ENCODE measurements at places on chromosomes 16 and 17.

- DNase-seq: no peak
These were observed 195.9 kb upstream of the CHMP6 start for GRCh38 chr17:80795754-80796153.

- no peak for DNase-seq
These were observed 2.5 kb downstream of the TBX21 start for GRCh38 chr17:47735536-47736011.

DNA sequence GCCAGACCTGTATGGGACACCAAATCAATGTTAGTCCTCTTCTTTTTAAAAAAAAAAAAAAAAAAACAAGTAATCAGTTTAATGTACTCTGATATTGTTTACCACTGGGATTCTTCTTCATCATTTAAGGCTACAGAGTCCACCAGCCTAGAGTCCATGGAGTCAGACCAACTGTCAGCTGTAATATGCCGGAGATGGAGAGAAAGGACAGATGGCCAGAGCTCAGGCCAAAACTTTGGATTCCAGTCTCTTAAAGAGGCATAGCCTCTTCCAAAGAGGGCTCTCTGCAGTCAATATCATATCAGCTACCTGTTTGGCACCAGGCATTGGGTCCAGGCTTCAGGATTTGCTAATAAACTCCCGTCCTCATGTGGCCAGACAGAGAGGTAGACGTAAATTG is 469.6 kb upstream of the HSBP1 start:
- no peak for DNase-seq

DNA sequence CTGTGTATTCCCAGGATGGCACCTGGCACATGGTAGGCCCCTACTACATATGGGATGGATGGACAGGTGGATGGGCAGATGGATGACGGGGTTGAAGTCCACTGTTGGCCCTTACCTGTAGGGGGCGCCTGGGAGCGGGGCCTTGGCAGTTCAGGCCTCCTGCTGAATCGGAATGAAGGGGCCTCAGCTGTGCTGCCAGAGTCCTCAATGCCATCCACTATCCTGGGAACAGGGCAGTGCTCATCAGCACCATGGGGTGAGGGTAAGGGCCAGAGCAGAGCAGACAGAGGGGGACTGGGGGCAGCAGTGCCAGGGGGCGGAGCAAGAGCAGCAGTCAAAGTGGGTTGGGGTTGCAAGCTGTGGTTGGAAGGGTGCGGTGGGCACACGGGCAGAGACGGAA is 8.3 kb upstream of the RAB5C start:
- no peak for DNase-seq

GRCh38 chr16:83510906-83511305 is 296.9 kb upstream of the HSBP1 start:
- no peak for DNase-seq

DNA sequence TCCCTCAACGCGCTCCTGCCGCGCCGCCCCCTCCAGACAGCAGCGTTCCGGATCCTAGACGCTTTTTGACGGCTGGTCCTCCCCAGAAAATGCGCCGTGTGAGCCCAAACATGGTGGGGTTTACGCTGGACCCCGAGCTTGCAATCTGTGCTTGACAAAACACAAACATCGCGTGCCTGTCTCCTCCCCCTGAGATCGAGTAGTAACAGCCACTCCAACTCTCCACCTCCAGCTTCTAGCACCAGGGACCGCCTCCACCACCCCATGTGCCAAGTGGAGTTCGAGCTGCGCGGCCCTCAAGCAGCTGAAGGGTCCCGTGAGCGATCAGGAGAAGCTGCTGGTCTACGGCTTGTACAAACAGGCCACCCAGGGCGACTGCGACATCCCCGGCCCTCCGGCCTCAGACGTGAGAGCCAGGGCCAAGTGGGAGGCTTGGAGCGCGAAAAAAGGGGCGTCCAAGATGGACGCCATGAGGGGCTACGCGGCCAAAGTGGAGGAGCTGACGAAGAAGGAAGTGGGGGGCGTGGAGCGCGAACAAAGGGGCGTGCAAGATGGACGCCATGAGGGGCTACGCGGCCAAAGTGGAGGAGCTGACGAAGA is 656 bp upstream of the GEMIN4 start:
- no peak for DNase-seq

DNA sequence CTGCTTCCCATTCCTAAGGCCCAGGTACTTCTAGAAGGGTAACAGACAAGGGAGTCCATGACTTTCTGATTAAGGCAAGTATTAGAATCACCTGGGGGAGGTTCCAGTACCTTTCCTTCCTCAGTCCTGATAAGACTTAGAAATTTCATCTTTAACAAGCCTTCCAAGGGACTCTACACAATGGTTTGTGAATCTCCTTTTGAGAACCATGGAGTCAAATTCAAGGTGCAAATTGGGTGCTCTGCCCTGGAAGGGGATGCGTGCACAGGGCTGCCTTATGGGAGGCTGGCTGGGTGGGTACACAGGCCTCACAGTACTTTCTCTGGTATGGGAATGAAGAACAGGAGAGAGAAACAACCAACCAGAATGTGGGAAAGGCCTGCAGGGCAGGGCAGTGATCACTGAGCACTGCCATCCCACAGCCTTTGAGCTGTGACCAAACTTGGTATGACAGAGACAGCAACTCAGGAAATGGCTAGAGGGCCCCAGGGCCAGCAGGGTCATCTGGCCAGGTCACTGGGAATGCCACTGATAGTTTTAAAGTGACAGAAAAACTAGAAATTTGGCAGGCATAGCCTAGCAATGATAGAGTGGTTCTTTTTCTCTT is 3.6 kb upstream of the TMIGD1 start:
- DNase-seq: no peak

GRCh38 chr17:74843352-74843627 is 16.4 kb downstream of the GRIN2C start:
- no peak for DNase-seq

- DNase-seq: no peak
These were observed 260.7 kb upstream of the FOXF1 start for GRCh38 chr16:86249631-86250030.

DNA sequence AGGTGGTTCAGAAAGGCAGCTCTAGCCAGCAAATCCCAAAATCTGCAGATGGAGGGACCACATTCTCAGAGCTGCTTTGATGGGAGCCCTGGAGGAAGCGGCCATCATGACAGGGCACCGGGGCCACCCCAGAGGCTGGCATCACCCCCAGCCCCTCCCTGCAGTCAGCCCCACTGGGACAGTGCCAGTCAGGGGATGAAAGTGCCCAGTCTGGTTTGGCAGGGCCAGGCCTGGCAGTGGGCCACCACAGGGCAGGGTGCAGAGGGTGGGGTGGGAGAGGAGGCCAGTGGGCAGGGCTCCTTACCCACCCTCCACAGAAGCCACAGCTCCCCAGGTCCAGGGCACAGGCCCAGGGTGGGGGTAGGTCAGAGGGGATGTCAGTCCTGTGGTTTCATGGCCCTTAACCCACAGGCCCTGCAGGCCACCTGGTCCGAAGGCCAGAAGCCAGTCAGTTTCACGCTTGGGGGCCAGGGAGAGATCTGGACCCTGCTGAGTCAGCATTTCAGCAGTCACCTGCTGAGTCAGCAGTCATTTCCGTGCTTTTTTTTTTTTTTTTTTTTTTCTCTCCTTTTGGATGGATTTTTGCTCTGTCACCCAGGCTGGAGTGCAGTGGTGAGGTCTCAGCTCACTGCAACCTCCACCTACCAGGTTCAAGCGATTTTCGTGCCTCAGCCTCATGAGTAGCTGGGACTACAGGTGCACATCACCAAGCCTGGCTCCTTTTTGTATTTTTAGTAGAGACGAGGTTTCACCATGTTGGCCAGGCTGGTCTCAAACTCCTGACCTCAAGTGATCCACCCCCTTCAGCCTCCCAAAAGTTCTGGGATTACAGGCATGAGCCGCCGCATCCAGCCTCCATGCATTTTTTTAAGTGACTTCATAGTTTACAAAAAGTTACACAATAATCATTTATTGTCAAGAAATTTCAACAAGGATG is 10.4 kb downstream of the SLC25A10 start:
- DNase-seq: no peak

GRCh38 chr17:73698966-73699365 is 54.7 kb upstream of the SDK2 start:
- no peak for DNase-seq

- DNase-seq: no peak
These were observed 95.3 kb downstream of the SOCS1 start for GRCh38 chr16:11160676-11161115.

- DNase-seq: no peak
These were observed 251.7 kb upstream of the CACNG5 start for GRCh38 chr17:66583112-66583748.

DNA sequence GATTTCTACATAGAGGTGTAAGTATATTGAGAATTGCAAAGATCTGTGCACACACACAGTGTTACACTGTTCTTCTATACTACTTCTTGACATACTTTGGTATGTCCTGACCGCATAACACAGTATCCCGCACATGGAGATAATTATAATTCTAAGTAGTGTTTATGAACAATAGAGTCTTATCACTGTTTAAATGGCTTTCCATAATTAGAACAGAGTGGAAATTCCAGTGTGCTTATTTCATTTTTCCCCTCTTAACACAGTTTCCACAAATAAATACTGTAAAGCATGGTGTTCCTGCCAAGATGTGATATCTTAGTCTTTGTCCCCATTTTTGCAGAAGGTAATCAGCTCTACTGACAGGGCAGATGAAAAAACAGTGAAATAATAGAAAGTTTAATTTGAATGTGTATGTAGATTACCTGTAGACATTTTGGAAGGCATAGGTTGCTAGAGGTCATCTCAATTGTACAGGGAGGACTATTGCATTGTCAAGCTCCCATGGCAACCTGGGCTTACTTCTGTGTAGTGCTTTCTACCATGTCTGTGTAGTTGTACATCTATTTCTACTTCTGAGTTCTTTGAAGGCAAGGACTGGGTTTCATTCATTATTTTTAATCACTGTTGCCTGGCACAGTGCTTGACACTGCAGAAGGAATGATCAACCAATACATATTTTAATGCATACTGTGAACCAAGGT is 10.1 kb upstream of the KRT28 start:
- DNase-seq: no peak

DNA sequence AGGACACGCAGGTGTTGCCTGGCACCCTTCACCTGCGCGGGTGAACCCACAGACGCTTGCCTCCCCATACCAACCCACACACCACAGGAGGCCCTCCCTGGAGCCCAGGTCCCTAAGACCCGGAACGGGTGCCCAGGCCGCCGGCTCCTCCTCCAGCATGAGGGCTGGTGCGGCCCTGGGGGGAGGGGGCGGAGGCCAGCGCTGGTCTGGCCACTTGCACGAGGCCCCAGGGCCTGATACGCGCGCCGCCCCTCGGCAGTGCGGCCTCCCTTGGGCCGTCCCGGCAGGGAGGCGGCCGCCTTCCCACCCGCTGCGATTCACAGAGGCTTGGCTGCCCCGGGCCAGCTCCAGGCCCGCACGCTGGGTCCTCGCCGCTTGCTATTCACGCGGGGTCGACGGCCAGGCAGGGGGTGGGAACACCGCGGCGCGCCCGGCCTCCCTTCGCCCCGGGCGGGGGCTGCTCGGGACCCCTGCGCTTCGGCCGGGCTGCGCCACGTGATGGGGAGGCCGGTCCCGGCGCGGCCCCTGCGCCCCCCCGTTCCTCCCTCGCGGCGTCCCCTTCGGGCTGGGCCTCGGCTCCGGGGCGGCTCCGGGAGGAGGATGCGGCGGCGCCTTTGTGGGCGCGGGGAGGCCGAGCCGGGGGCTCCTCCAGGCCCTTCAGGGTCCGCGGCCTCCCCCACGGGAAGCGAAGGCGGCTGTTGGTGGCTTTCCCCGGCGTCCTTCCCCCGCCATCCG is 685 bp downstream of the FASN start:
- no peak for DNase-seq

DNA sequence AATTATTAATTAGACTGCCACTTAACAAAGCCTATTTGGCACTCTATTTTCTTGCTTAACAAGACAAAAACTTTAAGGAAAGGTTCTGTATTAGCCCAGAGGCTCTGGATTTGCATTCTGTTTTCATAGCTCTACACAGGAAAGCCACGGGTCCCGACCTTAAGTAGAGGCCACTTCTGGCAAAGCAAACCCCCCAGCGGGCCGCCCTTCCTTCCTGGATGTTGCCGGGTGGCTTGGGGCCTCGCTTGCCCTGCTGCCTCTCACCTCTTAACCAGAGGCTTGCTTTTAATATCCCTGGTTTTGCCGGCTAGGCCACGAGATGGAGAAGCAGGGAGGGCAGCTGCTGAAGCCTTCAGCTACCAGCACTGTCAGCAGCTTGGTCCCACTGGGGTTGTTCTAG is 4.4 kb downstream of the RTN4RL1 start:
- no peak for DNase-seq

GRCh38 chr17:55344514-55344997 is 77.1 kb downstream of the MMD start:
- no peak for DNase-seq

DNA sequence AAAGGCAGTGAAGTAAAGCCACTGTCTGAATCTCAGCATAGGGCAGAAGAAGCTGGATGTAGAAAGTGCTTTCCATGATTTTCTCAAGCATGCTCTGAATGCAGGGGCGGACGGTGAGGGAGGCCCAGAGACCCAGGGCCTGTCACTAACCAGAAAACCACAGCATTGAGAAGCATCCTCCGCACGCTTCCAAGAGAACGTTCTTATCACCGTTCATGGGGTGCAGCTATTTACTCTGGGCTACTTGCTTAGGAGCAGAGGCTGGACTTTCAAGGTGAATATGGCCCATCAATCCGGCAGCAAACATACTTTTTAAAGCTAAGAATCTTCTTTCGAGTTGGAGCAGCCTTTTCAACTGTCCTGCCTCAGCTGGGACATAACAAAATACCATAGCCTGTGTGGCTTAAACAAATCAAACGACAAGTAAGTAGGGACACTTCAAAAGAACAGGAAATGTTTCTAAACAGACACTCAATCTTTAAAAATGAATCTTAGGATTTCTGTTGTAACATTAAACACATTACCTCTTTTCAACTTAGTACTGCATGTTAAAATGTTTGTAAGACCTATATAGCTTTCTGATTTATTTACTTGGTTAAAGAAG is 46.5 kb upstream of the CDRT4 start:
- DNase-seq: no peak

DNA sequence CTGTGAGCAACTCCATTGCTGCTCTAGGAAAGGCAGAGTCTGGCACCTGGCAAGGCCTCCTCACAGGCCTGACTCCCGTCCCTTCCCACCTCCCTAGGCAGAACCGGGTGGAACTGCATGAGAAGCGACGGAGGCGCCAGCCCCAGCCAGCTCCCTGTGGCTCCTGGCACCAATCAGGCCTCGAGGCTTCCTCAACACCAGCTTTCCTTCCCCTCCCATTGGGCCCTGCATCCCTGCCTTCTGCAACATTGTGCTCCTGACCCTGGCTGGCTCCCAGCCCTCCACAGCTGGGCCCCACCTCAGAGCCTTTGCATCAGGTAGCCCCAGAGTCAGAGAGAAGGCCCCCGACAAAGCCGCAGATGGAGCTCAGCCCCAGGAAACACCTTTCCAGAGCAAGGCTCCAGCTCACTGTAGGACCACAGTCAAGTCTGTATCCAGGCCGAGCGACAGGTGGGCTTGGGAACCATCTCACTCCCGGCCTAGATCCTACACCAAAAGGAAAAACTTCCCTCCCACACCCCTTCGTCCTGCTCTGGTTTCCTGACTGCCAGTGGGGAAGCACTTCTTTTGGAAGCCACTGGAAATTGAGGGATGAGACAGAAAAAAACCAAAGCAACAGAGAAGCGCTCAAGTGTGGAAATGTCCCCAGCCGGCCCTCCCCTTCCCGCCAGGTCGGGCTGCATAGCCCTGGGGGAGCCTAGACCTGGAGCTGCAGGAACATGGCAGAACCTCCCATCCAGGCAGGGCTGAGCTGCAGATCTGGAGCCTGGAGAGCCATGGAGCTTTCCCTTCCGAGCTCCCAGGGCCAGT is 31.0 kb downstream of the LRRC75A start:
- DNase-seq: no peak

GRCh38 chr17:50196036-50196435 is 5.4 kb downstream of the COL1A1 start:
- DNase-seq: no peak
